T-helper 2 cell (primary cell): ENCODE measurements at places on chromosomes 5 and 9.

- no peak for DNase-seq
Measured at GRCh38 chr9:68710111-68710471, 5.1 kb downstream of the PIP5K1B start.

GRCh38 chr5:138336952-138337684, 948 bp upstream of the FAM53C start:
- peak; percentile 34 for DNase-seq

DNA sequence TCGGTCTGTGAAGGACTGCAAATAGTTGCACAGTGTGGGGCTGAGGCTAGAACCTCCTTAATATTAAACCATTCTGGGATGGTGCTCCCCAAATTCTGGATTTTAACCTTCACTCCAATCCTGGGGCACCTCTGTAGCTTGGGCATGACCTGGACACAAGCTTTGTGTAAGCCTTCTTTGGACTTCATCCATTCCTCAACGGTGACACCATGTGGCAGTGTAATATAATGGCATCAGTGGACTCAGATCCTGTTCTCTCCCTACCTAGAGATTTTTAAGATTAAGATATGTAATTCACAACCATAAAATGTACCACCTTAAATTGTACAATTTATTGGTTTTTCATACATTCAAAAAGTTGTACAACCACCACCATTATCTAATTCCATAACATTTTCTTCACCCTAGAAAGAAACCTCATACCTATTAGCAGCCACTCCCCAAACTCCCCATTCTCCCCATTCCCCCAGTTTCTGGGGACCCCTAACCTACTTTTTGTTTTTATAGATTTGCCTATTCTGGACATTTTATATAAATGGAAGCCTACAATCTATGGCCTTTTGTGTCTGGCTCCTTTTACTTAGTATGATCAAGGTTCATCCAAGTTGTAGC, 4.8 kb upstream of the PLGRKT start:
- DNase-seq, result peak; percentile 61

- no peak for DNase-seq
Measured at GRCh38 chr5:164336906-164337305, 831.5 kb downstream of the MAT2B start.

DNA sequence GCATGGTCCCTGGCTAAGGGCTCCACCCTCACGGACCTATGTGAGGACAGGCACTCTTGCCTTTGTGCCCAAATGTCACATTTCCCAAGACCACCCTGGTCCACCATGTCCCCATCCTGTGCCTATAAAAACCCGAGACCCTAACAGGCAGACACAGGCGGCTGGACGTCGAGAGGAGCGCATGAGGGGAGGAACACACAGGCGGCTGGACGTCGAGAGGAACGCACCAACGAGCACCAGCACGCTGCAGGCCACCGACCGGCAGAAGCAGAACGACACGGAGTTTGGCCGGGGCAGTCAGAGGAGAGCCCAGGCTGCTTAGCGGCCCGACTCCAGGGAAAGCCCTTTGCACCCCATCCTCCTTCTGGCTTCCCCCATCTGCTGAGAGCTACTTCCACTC, 119.9 kb downstream of the ADAMTS2 start:
- DNase-seq, result no peak

DNA sequence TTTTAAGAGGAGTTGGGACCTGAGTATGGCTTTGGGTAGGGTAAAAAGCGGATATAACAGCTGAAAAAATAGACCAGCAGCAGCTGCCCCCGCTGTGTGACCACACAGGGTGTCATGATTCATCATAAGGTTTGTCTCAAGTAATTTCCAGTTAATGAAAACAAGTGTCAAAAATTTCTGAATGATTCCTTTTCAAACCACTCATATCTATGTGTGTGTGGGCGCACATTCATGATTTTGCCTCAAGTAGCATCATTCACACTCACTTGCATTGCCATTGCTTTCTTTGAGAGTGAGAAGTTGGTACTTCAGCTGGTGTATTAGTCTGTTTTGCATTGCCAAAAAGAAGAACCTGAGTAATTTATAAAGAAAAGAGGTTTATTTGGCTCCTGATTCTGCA, 12.1 kb upstream of the TNFAIP8 start:
- DNase-seq, result peak; percentile 80

GRCh38 chr5:34014626-34015025, 6.8 kb upstream of the AMACR start:
- DNase-seq, result no peak

- DNase-seq, result no peak
Measured at GRCh38 chr5:148452499-148453193, 68.9 kb downstream of the FBXO38 start.

DNA sequence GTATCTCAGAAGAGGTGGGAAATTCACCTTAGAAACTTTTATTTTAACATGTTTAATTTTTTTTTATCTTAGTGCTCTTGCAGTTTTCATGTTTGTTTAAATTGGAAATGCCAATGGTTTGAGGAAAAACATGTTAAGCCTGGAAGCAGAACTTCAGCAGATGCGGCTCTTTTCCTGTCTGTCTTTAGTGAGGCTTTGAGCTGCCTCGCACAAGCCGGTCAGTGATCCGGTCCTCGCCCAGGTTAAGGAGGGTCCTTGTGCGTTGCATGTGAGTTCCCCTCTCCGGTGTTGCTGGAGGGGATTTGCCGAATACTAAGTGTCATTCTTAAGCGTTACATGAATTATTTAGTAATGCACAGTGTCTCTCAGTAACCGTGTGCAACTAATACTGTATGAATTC, 9.4 kb upstream of the PLEKHG4B start:
- DNase-seq, result no peak

GRCh38 chr9:31185831-31186230, 1198.6 kb upstream of the ACO1 start:
- no peak for DNase-seq

DNA sequence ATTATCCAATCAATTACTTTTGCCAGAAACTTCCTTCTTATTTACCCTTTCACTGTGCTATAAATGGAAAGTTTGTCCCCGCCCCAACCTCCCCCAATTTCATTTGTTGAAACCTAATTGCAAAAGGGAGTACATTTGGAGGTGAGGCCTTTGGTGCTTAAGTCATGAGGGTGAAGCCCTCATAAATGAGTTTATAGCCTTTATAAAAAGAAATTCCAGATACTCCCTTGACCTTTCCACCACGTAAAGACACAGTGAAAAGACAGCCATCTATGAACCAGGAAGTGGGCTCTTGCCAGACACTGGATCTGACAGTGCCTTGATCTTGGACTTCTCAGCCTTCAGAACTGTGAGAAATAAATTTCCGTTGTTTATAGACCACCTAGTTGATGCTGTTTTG, 82.3 kb downstream of the NUDT12 start:
- DNase-seq, result no peak

GRCh38 chr5:39654715-39655114, 229.9 kb upstream of the DAB2 start:
- DNase-seq, result no peak

GRCh38 chr5:36561601-36562000, 44.8 kb upstream of the SLC1A3 start:
- DNase-seq, result no peak

DNA sequence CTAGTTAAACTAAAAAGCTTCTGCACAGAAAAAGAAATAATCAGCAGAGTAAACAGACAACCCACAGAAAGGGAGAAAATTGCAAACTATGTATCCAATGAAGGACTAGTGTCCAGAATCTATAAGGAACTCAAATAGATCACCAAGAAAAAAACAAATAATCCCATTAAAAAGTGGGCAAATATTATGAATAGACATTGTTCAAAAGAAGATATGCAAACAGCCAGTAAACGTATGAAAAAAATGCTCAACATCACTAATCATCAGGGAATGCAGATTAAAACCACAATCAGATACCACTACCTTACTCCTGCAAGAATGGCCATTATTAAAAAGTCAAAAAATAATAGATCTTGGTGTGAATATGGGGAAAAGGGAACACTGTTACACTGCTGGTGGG, 119.9 kb downstream of the FRMD3 start:
- no peak for DNase-seq
